ENCODE measurements at places on chromosomes 3 and 15.

- no peak for DNase-seq
Measured at GRCh38 chr3:60219501-60219900, 1031.8 kb downstream of the FHIT start.

GRCh38 chr3:51930439-51930838 is 11.3 kb downstream of the RRP9 start:
- DNase-seq = no peak

DNA sequence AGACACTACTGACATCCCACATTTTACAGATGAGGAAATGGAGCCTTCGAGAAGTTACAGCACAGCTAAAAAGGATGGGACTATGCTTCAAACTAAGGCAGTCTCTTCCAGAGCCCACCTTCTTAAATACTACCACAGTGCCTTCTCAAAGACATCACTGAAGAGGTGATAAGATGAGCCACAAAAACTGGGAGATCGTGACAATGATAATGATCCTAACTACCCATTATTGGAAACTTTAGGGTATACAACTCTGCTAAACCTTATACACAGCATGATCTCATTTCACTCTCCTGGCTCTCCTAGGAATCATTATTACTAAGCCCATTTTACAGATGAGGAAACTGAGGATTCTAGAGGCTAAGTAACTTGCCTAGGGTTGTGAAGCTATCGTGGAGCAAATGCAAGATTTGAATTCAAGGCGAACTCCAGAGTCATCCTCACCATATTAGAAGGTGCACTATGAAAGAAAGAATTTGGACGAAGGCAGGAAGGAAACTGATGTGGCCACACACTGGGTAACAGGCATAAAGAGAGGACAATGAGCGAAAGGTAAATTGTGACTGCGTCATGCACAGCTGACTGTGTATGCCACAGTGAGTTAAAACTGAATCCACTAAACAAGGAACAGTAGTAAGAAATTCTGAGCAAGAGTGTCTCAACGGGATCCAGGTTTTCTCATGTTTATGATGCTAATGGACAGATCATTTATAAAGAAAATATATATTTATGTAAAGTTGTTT is 55.4 kb downstream of the SUCLG2 start:
- no peak for DNase-seq

DNA sequence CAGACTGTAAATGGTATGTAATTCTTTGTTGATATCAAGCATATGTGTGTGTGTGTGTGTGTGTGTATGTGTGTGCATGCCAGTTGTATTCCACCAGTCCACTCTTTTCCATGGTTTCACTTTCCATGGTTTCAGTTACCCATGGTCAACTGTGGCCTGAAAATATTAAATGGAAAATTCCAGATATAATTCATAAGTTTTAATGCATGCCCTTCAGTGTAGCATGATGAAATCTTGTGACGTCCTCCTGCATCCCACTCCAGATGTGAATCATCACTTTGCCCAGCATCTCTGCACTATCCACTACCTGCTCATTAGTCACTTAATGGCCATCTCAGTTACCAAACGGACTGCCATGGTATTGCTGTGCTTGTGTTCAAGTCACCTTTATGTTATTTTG is 215.9 kb downstream of the GBE1 start:
- DNase-seq = no peak

- no peak for DNase-seq
Measured at GRCh38 chr3:72265256-72266015, 480.5 kb upstream of the PROK2 start.

- no peak for DNase-seq
Measured at GRCh38 chr3:175224051-175224450, 364.9 kb downstream of the NAALADL2 start.

All from nucleus accumbens (tissue), 56 donors.